ENCODE measurements at places on chromosomes 12 and 14.

- peak; percentile 83 for DNase-seq
These were observed 133.8 kb upstream of the TBX3 start for GRCh38 chr12:114817571-114818425.

- no peak for DNase-seq
These were observed 821.7 kb downstream of the TMEM121 start for GRCh38 chr14:106347890-106348755.

DNA sequence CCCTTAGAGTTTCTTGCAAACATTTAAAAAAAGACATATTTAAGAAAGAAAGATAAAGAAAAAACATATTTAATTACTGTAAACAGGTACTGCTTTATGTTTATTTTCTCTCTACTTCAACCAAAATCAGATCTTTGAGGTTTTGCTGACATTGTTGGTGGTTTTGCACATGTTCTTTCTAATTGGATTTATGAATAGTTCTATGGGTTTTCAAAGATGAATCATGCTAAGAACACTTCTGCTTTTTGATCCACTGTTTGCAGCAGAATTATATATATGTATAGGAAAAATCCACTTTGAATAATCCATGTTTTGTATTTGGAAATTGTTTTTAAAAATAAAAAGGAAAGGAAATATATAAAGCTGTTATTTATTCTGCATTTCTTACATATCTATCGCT, 78.4 kb downstream of the FRMD6 start:
- DNase-seq: no peak

DNA sequence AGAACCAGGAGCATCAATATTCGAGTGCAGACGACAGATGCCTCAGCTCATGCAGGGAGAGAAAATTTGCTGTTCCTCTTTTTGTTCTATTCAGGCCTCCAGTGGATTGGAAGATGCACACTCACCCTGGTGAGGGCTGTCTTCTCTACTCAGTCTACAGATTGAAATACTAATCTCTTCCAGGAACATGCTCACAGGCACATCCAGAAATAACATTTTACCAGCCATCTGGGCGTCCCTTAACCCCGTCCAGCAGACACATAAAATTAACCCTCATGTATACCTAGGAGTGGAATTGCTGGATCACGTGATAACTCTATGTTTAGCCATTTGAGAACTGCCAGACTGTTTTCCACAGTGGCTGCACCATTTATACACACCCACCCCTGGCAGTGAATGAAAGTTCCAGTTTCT, 4.5 kb upstream of the OAS2 start:
- no peak for DNase-seq

DNA sequence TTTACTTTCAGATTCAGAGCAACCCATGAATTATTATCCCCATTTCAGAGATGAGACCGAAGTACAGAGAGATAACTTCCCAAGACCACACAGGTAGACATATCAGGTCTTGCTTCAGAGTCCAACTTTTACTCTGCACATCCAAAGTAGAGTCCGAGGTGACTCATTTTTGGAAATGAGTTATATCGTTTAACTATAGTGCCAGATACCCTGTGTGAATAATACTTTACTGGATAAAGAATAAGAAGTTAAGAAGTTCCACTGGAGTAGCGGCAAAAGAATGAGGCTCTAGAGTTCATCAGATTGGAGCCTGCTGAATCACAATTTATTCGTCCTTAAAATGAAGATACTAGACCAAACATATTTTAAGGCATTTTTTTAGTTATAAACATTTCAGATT, 124.7 kb downstream of the EPS8 start:
- DNase-seq: no peak

GRCh38 chr14:34797747-34798583, 77.2 kb downstream of the BAZ1A start:
- DNase-seq: no peak

- DNase-seq: peak; percentile 46
These were observed 267.6 kb downstream of the DUSP6 start for GRCh38 chr12:89084751-89085150.

- no peak for DNase-seq
These were observed 7.1 kb downstream of the BCL11B start for GRCh38 chr14:99264691-99265450.

- no peak for DNase-seq
These were observed 180.9 kb upstream of the CNTN1 start for GRCh38 chr12:40511341-40511740.

GRCh38 chr14:34450542-34450915, 11.5 kb downstream of the SPTSSA start:
- no peak for DNase-seq
